Activated CD4-positive, CD25-positive, alpha-beta regulatory T cell (primary cell): ENCODE measurements at places on chromosomes 7 and 10.

- no peak for DNase-seq
Measured at GRCh38 chr7:70033226-70033625, 435.0 kb downstream of the AUTS2 start.

- DNase-seq = no peak
Measured at GRCh38 chr7:92569137-92569536, 21.1 kb downstream of the FAM133B start.

DNA sequence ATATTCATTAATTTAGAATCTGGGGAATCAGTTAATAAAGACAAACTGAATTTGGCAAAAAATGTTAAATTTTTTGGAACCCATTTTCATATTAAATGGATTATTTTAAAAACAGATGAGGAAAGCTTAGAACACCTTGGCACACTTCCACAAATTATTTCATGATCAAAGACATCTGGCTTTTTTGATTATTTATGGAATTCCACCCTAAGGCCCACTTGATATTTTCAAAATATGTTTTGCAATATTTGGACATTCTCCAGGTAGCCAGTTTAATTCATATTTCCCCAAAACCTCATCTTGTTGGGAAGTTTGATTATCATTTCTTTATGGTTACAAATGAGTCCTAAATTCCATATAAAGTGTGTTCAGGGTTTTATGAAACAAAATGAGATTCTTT, 129.9 kb downstream of the DOCK4 start:
- no peak for DNase-seq

DNA sequence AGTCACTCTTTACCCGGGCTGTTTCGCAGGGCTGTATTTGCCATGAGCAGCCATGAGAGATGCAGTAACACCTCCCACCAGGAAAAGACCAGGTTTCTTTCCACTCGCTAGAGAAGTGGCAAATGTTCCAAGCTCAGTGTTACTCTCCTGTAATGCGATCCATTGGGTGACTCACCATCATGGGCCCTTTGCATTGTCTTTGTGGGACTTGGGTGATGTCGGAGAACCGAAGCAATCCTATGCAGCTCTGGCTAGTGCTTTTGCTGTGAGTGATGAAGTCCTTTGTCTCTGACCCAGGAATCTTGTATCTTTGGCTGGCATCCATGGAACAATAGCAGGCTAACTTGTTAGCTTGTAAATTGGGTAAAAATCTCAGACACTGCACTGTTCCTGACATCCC, 40.0 kb downstream of the GHRHR start:
- DNase-seq = no peak

- no peak for DNase-seq
Measured at GRCh38 chr10:86438091-86438749, 71.6 kb upstream of the GRID1 start.

DNA sequence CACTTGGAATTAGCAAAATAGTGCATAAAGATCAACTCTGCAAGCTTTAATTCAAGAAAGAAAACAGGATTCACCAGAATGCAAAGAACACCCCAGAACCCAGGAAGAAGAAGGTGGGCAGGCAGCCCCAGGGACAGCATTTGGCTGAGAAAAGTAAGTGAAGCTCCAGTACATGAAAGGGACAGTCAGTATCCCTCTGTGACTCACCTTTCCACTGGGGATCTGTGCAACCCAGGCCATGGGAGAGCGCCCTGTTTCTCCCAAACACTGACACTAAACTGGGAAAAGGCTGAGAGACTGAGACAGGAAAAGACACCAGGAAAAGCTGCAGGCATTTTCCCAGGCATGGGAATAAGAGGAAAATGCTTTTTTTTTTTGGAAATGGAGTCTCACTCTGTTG, 28.2 kb downstream of the SNX13 start:
- no peak for DNase-seq

DNA sequence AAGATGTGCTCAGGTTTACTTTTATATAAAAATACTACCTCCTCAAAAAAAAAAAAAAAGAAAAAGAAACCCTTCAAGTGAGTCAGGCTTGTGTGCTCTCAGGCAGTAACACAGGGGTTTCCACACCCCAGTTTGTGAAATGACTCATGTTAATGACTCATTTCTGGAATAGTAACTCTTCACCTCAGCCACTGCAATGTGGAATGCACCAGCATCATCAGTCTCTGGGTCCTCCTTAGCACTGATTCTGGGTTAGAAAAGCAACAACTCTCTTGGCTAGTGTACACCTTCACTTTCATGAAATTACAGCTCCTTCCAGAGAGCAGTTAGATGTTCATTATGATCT, 110.6 kb downstream of the EMX2 start:
- no peak for DNase-seq

DNA sequence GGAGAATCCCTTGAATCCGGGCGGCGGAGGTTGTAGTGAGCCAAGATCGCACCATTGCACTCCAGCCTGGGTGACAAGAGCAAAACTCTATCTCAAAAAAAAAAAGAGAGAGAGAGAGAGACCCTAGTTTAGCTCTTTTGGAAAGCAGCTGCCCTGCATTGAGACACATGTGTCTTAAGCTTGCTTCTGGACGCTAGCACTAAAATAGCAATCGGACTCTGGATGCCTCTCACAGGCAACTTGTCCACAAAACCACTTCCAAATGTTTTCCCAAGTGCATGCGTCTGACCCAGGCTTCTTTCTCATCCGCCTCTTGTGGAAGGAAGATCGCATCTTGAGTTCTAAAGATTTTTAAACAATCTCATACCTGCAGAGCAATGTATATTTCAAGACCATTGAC, 182.7 kb downstream of the CUX1 start:
- no peak for DNase-seq

DNA sequence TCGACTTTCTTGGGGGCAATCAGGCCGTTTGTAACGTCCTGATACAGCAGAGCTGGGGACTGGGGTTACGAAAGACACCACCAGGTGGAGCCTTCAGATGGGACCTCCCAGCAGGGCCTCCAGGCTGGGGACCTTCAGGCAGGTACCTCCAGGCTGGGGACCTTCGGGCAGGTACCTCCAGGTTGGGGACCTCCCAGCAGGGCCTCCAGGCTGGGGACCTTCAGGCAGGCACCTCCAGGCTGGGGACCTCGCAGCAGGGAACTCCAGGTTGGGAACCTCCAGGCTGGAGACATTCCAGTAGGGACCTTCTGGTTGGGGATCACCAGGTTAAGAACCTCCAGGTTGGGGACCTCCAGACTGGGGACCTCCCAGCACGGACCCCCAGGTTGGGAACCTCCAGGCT, 23.5 kb upstream of the GPR146 start:
- DNase-seq = no peak

DNA sequence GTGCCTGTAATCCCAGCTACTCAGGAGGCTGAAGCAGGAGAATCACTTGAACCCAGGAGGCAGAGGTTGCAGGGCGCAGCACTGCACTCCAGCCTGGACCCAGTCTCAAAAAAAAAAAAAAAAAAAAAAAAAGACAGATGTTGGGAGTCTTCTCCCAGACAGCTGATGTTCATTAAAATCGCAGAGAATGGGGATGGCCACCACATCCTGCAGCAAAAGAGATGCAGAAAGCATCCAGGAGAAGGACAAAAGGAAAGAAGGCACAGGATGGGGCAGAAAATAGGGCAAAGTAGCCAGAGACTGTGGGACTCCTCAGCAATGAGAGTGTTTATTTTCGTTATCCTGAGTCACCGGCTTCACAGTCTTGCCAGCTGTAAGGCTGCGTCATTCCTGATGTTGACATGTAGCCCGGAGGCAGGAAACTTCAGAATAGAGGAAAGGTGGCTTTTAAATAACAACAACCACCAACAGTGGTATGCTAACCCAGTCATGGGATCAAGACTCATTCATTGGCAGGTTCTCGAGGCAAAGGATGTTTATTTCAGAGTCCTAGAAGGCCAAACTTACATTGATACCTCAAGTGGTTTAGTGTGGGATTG, 149.5 kb upstream of the SVIL start:
- DNase-seq = no peak

GRCh38 chr7:140176122-140176701, 571 bp downstream of the KDM7A start:
- no peak for DNase-seq

DNA sequence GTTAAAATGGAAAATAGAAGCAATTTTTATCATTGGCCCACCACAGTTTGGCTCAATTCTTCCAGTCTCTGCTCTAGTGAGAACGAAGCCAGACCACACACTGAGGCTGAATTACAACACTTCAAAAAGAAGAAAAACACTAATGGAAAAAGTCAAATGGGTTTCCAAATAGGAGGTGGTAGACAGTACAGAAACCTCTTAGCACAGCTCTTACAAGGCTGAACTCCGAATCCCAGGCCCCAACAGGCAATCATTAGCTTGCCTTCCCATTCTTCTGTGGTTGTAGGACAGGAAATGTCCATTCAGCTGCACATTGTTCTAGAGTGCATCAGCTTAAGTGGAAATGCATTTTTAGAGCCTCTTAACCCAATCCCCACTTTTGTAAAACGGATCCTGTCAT, 115.1 kb upstream of the MEOX2 start:
- DNase-seq = no peak

GRCh38 chr10:22997096-22997495, 69.2 kb downstream of the ARMC3 start:
- no peak for DNase-seq

- DNase-seq = no peak
Measured at GRCh38 chr7:44073664-44074348, 8.4 kb upstream of the PGAM2 start.

GRCh38 chr7:140079121-140079536, 16.4 kb upstream of the PARP12 start:
- no peak for DNase-seq

DNA sequence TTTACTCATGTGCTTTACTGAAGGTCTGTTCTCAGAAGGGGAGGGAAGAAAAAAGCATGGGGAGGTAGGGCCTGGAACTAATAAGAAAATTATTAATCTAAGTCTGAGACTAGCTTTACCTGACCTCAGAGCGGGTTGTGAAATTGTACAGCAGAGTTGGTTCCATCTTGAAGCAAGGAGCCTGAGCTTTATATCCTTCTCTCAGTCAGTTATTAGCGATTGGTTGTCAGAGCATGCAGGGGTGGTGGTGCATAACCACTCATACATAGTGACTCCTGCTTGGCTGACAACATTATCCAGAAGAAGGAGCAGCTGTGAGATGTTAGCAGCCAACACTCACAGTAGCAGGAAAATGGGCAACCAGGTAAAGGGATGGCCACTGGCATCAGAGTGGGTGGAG, 976.3 kb upstream of the LRRTM3 start:
- DNase-seq = no peak

DNA sequence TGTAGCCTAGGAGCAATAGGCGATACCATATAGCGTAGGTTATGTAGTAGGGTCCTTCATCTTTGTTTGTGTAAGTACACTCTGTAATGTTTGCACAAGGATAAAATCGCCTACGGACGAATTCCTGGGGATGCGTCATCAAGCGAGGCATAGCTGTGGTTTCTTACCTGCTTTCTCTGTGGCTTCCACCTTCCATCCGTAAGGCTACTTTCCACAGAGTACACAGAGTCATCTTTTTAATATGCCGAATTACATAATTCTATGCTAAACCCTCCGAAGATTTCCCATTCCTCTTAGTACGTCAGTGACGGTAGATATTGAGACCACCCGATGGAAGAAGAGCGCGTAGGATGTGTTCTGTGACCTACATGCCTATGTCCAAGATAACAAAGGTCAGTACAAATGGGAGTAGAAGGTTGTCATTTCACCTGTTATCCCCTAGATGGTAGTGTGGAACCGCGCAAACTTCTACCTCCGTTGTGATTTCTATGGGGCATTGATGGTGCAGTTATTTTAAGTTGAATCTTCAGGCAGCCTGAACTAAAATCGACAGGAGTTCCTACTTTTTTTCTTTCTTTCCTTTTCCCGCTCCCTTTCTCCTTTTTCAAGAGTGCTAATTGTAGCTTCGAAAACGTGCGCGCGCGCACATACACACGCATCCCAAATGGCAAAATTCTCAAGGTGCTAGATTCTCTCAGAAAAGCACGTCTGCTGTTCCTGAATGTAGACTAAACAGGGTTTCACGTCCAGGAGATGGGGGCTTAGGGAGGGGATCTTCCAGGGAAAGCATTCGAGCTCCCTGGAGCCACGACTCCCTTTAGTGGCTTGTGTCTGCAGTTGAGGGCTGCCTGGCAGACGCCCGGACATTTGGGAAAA, 111.7 kb upstream of the MBL2 start:
- no peak for DNase-seq

DNA sequence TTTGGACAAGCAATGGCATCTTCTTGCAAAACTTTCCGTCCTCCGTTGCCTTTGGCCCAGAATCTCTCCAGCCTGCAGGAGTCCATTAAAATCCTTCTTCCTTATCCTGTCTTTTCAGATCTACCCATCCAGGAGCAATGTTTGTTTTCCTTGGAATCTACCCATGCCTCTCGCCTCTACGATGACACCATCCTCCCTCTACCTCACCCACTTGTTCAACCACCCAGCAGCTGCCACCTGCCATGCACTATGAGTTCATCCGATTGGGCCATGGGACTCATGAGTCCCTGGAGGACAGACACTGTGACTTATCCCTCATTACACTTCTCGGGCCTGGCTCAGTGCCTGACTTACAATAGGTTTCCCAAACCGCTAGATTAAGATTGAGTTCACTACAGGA, 26.8 kb upstream of the MGMT start:
- no peak for DNase-seq

- DNase-seq = no peak
Measured at GRCh38 chr10:125147971-125148439, 12.4 kb downstream of the CTBP2 start.

- DNase-seq = no peak
Measured at GRCh38 chr7:124720195-124720594, 45.4 kb downstream of the GPR37 start.

GRCh38 chr7:134452419-134452838, 6.5 kb downstream of the AKR1B1 start:
- DNase-seq = no peak

DNA sequence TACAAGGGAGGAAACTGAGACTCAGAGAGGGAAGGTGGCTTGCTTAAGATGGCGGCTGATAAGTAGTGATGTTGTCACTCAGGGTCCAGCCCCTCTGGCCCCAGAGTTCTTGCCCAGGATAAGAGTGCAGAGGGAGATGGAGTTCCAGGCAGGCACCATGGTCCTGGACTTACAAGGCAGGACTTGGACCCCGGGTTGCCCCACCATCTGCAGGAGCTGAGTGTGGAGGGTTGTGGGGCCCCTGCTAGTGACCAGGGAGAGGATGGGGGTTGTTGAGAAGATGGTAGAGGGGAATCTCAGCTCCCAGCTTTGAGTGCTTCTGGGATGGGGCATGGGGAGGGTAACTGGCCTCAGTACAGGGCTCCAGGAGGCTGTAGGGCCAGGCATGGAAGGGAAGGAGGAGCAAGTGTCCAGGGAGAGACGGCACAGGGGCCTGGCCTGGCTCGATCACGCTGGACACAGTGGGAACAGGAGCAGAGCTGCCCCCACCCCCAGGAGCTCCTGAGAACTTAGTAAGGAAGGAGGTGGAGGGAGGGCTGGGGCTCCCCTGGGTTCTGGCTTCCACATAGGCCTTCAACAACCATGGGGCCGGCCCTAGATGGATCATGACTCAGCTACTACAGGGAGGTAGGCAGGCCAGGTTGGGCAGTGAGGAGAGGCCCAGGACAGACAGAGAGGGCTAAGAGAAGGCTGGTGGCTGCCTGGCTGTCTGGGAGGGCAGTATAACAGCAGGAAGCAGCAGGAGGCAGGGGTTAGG, 28.2 kb downstream of the PPIF start:
- DNase-seq = no peak
